GM18507 (cell line): ENCODE measurements at places on chromosomes 3 and 15.

GRCh38 chr3:170397685-170398084 is 21.0 kb upstream of the CLDN11 start:
- DNase-seq: no peak

DNA sequence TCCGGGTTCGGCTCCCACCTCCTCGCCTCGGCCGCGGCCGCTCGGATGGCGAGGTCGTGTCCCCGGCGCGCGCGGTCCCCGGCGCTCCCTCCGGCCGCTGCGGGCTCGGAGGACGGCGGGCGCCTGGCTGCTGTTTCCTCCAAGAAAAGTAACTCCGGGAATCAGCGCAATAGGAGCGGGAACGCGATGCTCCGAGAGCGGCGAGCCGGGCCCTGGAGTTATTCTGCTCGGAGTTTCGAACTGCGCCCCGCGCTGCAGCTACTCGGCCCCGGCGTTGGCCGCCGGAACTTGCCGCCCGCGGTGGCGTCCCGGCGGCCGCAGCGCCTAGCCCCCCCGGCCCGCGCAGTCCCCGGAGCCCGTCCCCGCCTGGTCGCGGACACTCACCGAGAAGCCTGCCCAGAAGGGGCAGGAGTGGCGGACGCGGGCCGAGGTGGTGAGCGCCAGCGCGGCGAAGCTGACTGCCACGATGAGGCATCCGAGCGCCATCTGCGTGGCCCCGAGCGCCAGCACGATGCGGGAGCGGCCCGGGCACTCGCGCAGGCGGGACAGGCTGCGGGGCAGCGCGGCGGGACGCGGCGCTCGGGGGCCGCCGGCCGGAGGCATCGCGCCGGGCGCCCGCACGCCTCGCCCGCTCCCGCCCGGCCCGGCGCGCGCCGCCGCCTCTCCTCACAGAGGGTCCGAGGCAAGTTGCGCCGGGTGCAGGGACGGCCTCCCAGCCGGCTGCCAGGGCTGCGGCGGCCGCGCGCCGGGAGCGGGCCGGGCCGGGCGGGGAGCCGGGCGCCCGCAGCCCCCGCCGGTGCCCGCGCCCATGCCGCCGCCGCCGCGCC is 251.9 kb downstream of the TJP1 start:
- DNase-seq: no peak

- DNase-seq: no peak
Measured at GRCh38 chr15:75431270-75431669, 20.2 kb downstream of the SIN3A start.

DNA sequence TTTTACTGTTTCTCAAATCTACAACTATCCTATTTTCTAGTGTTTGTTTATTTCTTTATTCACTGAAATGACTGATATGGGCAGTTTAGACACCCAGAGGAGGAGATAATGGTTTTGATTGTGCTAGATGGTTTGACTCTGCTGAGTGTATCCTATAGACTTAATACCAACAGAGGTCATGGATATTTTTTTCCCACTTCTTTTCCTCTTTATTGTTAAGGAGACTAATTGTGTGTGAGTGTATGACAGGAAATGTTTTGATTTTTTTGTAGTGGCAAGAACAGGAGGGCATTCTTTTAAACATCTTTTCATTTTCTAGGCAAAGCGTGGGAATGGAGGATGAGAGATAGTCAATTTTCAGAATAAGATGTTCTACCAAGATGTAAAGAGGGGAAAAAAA is 223.5 kb downstream of the CHST2 start:
- no peak for DNase-seq

GRCh38 chr15:36769098-36769497 is 189.7 kb downstream of the CDIN1 start:
- DNase-seq: no peak
